Liver (tissue), 10 donors: ENCODE measurements at places on chromosomes 5 and 9. TPM values are rescaled to one million over a fixed set of nuclear protein-coding genes. Genes with fewer than 3 reads are reported as not detected.

GPX8 gene
- 1.0 TPM for total RNA-seq

PCDHAC1 gene
- total RNA-seq, result 0.25 TPM

TCF7 gene
- total RNA-seq, result 1.8 TPM

FOXD4L4 gene
- total RNA-seq, result 0.50 TPM

WNT8A gene
- total RNA-seq, result not detected

ITK gene
- total RNA-seq, result 0.47 TPM

SH3GL2 gene
- total RNA-seq, result 0.08 TPM

OR1Q1 gene
- total RNA-seq, result not detected
